Stimulated activated CD8-positive, alpha-beta memory T cell treated with anti-CD3 and anti-CD28 coated beads, Interleukin-2, amount 100 ng/mL, for 48 hours (primary cell): ENCODE measurements at places on chromosomes 1 and 21.

DNA sequence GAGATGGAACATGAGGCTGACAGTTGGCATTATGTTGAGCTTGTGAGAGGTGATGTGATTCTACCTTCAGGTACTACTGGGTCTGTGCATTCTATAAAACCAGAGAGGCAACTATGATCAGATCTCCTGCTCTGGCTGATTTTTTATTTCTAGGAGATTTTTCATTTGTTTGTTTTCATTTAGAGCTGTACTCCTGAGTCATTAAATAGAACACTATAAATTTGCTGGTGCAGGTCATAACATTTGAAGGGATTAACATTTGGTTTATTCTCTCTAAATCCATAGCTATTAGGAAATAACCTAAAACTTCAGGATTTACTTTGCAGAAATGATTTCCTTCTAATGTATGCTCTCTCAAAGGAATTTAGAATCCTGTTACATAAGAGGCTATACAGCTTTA is 42.9 kb downstream of the MAGI3 start:
- DNase-seq, result no peak

DNA sequence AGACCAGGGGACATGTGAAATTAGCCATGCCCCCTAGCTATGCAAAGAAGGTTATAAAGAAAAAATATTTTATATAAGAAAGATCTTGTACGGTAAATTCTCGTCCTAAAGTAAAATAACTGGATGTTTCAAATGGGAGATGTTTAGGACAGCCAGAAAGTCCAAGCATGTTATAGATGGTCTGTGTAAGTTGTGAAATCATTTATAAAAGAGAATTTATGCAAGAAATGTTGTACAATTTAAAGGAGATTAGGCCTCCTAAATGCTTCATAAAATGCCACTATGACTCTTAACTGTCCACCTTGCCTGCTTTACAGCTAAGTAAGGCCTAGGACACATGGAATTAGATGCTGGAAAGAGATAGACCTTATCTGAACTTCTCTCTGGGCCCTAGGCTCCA is 118.1 kb upstream of the POGK start:
- DNase-seq, result no peak

DNA sequence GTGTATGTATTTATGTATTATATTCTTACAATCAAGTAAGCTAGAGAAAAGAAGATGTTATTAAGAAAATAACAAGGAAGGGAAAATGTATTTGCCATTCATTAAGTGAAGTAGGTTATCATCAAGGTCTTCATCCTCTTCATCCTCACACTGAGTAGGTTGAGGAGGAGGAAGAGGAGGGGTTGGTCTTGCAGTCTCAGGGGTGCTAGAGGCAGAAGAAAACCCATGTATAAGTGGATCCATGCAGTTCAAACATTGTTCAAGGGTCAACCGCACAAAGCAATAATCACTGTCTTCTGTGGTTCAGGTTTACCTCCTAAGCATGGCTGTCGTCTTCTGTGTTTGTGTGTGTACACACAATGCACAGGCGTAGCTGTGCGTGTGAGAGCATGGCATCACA is 16.9 kb downstream of the URB2 start:
- no peak for DNase-seq

GRCh38 chr1:209106237-209106741 is 477.2 kb upstream of the CAMK1G start:
- no peak for DNase-seq

DNA sequence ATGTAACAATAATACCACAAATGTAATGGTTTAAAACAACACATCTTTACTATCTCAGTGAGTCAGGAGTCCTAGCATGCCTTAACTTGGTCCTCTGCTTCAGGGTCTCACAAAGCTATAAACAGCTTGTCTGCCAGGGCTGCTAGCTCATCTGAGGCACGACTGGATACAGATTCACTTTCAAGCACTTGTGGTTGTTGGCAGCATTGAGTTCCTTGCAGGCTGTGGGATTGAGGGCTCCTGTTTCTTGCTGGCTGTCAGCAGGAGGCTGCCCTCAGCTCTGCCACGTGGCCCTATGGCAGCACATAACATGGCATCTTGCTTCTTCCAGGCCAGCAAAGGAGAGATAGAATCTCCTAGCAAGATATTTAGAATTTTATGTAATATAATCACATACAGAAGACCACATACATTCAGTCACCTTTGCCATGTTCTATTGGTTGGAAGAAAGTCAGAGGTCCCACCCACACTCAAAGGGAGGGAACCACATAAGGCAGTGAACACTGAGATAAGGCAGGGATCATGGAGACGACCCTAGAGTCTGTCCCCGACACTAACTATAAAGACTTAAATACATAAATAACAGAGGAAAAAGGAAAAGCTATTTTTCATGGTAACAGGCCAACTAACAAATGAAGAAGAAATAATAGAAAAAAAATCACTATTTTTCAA is 18.9 kb upstream of the IPP start:
- DNase-seq, result no peak

DNA sequence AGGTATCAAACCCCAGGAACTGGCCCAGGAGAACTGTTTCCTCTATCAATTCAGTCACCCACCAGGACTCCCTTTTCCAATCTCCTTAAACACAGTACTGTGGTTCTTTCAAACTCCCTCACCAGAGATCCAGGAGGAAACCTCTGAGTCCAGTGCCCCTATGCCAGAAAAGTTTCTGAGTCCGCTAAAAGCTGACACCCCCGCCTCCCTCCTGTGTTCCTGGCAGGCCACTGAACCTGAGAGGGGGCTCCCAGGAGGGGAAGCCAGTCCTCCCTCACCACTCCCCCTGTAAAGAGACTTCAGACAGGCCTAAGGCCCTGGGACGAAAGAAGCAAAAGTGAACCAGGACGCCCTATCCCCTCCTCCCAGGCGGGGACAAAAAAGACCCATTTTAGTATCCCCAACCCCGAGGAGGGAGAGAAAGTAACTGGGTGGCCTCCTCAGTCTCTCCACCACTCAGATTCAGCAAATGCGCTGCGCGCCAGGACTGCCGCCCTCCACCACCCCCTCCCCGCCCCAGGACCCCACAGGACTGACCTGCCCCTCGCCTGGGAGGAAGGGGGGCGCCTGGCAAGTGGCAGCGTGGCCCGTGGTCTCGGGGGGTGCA is 624 bp downstream of the SLC41A1 start:
- peak; percentile 8 for DNase-seq

DNA sequence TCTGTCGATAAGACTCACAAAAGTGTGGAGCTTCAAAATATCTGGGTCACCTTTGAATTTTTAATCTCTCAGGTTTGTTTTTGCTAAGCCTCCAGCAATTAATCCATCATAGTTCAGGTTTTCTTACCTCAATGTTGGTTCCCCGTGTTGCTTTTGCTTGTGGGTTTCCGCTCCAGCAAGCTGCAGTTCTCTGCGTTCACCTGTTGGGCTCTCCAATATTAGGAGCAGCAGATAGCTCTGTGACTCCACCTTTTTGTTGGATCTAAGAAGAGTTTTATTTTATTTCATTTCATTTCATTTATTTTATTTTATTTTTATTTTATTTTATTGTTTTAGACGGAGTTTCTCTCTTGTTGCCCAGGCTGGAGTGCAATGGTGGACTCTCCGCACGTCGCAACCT is 335.5 kb downstream of the COL11A1 start:
- DNase-seq, result no peak

- no peak for DNase-seq
These were observed 14.5 kb downstream of the CFAP74 start for GRCh38 chr1:1989102-1989542.

- no peak for DNase-seq
These were observed 47.2 kb downstream of the FMN2 start for GRCh38 chr1:240138867-240139266.

- DNase-seq, result no peak
These were observed 2.4 kb downstream of the PGLYRP4 start for GRCh38 chr1:153346077-153346723.

DNA sequence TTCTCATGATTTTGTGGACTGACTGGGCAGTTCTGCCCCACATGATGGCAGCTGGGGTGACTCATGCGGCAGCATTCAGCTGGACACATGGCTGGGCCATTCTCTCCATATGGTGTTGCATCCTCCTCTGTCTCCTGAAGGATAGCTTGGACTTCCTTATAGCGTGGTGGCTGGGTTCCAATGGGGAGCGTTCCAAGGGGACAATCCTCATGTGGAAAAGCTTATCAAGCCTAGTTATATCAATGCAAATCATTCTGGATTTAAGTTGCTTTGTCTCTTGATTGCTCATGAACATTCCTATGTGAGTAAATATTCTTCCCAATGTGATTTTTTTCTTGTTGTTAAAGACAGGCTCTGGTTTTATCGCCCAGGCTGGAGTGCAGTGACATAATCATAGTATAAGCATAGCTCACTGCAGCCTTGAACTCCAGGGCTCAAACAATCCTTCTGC is 13.2 kb upstream of the SLC2A1 start:
- DNase-seq, result no peak

DNA sequence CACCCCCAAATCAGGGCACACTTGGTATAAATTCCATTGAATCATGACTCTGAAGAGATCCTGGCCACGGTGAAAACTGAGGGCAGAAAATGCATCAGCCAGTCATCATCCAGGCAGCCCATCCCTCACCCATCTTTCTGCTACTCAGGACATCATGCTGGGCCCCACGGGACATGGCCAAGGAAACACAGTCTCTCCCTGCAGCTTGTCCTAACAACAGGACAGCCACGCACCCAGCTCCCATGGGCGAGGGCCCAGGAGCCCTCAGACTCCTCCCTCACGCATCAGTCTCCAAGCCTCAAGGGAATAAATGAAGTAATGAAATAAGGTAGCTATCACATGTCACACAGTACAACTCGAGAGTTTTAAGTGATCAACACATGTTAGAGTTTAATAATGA is 37.8 kb downstream of the ELK4 start:
- DNase-seq, result no peak

- DNase-seq, result no peak
These were observed 5.1 kb upstream of the SLAMF7 start for GRCh38 chr1:160733898-160734297.

DNA sequence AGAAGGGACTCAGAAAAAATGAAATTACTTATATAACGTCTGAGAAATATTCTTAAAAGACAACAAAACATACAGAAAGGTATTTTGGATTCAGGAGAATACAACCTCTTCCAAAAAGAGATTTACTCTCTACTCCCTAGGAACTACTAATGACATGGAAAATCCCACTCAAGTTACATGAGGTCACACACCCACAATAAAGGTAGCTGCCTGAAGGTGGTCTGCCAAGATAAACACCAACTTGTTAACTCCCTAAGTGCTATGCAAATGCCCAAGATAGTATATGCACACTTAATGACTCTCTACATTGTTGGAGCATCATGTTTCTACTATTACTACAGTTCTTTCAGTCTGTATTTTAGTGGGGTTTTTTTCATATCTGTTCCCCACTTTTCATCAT is 26.5 kb downstream of the RERE start:
- DNase-seq, result no peak

GRCh38 chr1:155003227-155003765 is 694 bp downstream of the ZBTB7B start:
- DNase-seq, result no peak

- DNase-seq, result no peak
These were observed 124.2 kb downstream of the RUNX1 start for GRCh38 chr21:34924771-34925419.

- peak; percentile 75 for DNase-seq
These were observed 53.4 kb downstream of the RPS6KA1 start for GRCh38 chr1:26582836-26583460.

DNA sequence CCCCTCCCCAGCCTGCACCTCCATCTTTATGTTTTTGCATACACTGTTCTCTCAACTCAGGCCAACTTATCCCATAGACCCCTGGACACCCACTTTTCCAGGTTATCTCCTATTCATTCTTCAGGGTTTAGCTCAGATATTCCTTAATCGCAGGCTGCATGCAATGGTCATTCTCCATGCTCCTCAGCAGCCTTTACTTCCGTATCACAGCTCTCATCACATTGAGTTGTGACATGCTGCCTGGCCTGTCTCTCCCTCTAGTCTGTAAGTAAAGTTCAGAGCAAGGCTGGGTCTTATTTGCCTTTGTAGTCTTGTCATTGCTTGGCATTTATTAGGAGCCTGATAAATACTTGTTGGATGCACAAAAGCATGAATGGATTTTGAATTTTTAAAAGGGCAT is 6.9 kb downstream of the DNAJC6 start:
- no peak for DNase-seq

DNA sequence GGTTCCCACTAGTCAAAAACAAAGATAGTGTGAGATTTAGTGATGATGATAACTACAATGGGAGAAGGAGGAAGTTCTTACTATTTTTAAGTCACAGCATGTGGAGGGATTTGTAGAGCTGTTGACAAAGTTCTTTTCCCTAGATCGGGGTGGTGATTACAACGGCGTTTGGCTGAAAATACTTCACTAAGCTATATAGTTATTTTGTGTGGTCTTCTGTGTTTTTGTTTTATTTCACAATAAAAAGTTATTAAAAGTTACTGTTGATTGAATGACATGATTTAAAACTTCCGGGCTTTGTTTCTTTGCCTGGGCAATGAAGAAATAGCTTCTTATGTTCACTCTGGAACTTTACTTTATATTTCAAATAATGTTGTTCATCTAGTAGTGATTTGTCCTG is 47.3 kb upstream of the SSX2IP start:
- DNase-seq, result no peak

DNA sequence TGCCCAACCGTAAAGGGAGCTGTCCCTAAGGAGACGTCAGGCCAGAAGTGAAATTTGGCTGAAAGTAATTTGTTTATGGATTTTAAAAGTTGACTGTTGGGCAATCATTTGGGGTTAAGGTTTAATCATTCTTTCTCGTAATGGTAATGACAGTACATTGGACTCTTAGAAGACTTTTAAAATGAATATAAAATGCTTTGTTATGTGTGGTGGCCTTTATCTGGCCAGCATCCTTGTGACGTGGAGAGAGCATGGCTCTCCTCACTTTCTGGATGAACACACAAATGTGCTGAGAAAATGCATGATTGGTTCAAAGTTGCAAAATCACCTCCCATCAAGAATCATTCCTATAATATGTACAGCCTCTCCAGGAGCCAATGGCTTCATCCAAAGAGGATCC is 160.2 kb downstream of the DHRS3 start:
- no peak for DNase-seq

DNA sequence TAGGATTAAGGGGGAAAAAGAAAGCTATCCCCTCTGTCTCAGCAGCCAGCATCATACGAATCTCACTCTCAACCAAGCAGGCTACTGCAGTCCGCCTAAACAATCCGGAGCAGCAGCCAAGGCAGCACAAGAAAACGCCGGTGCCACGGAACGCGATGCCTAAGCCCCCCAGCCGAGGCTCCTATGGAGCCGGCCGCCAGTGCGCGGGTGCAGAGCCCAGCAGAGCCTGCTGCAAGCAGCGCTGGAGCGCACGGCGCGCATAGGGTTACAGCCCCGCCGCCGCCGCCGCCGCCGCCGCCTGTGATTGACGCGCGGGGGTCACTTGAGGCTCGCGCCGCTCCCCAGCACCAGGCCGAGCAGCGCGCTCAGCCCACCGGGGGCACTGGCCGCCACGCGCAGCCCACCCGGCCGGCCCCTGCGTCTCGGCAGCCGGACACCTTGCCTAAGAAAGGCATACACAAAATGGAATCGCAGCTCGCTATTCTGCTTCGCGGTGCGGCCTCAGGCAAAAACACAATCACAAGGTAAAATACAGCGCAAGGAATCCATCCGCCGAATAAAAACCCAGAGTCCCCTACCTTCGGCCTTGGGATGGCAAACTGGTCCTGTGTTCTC is 780 bp downstream of the HIVEP3 start:
- no peak for DNase-seq

GRCh38 chr21:44513389-44514217 is 26.4 kb downstream of the KRTAP10-1 start:
- no peak for DNase-seq
